ENCODE measurements at places on chromosomes 7 and 10. TPM values are rescaled to one million over a fixed set of nuclear protein-coding genes. Genes with fewer than 3 reads are reported as not detected.

DNAH11 gene
- total RNA-seq: under 0.01 TPM

FEZF1 gene
- not detected for total RNA-seq

ZNF804B gene
- not detected for total RNA-seq

SORCS1 gene
- not detected for total RNA-seq

CUL2 gene
- 29.0 TPM for total RNA-seq

AZGP1 gene
- total RNA-seq: not detected

SLC18A2 gene
- under 0.01 TPM for total RNA-seq

AKR1C4 gene
- not detected for total RNA-seq

LRRC72 gene
- not detected for total RNA-seq

NRCAM gene
- 0.88 TPM for total RNA-seq

TLX1 gene
- total RNA-seq: not detected

IKZF5 gene
- 8.0 TPM for total RNA-seq

IQUB gene
- total RNA-seq: 0.88 TPM

OPN1SW gene
- total RNA-seq: not detected

PDSS1 gene
- total RNA-seq: 1.8 TPM

SEMA3E gene
- total RNA-seq: 0.29 TPM

WEE2 gene
- not detected for total RNA-seq

JMJD1C gene
- total RNA-seq: 92.6 TPM

WIPF3 gene
- total RNA-seq: under 0.01 TPM

GIMAP7 gene
- not detected for total RNA-seq

SCIN gene
- total RNA-seq: 4.7 TPM

FRMD4A gene
- 42.4 TPM for total RNA-seq

ACBD7 gene
- 0.72 TPM for total RNA-seq

CPA2 gene
- total RNA-seq: not detected

APBB1IP gene
- total RNA-seq: 14.8 TPM

HYAL4 gene
- not detected for total RNA-seq

IFIT2 gene
- total RNA-seq: 9.0 TPM

CDHR3 gene
- 6.5 TPM for total RNA-seq

COL28A1 gene
- 0.29 TPM for total RNA-seq

CALHM1 gene
- not detected for total RNA-seq

C10orf67 gene
- total RNA-seq: not detected

CHAT gene
- total RNA-seq: not detected

TRIM8 gene
- total RNA-seq: 126 TPM

ADAMTS14 gene
- total RNA-seq: 2.9 TPM

GALNT17 gene
- 0.36 TPM for total RNA-seq

All from osteoblast (primary cell).